ENCODE measurements at places on chromosomes 6 and 20. TPM values are rescaled to one million over a fixed set of nuclear protein-coding genes. Genes with fewer than 3 reads are reported as not detected.
A peak's percentile ranks its signal among the peaks of the same experiment; 100 is the strongest.

GRCh38 chr20:21812379-21812778, 106.9 kb downstream of the PAX1 start:
- H3K36me3 ChIP-seq, result no peaks in the 10 kb centered on the region
- no peak overlapping the region for H3K4me3 ChIP-seq
- no peak overlapping the region for H3K27ac ChIP-seq
- no peak for DNase-seq

ZSWIM1 gene
- 9.0 TPM for total RNA-seq

KATNA1 gene
- total RNA-seq, result 7.2 TPM

GRCh38 chr6:101544286-101544685, 150.8 kb downstream of the GRIK2 start:
- no peaks in the 10 kb centered on the region for H3K4me1 ChIP-seq
- no peak overlapping the region for H3K27ac ChIP-seq
- H3K4me3 ChIP-seq, result no peak overlapping the region

SLC22A3 gene
- total RNA-seq, result 37.7 TPM

TFAP2D gene
- not detected for total RNA-seq

ABHD16B gene
- not detected for total RNA-seq

DNA sequence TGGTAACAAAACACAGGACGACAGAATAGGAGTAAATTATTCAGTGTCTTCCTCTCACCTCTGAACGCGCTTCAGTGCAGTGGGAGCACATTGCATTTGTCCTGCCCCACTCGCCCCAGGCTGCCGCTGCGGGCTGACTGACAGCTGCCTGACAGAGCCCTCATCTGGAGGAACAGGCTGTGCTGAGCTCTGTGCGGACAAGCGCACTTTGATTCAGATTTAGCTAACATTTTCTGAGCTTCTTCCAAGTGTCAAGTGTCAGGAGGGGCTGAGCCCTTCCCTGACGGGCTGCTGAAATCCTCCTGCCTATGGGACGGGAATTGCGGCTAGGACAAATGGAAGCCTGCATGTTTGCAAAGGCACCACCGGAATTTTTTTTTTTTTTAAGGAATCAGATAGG, 383.0 kb upstream of the CDH4 start:
- H3K27me3 ChIP-seq, result no peaks in the 10 kb centered on the region
- H3K4me1 ChIP-seq, result no peaks in the 10 kb centered on the region
- no peak overlapping the region for H3K4me3 ChIP-seq
- DNase-seq, result peak; percentile 64

RNF5 gene
- total RNA-seq, result 64.1 TPM

- no peaks in the 10 kb centered on the region for H3K27me3 ChIP-seq
- H3K36me3 ChIP-seq, result peaks cover 6% of the 10 kb centered on the region
- H3K4me3 ChIP-seq, result no peak overlapping the region
- DNase-seq, result no peak
Observed at GRCh38 chr20:1173698-1174097, 11.1 kb downstream of the TMEM74B start.

ANKRD66 gene
- total RNA-seq, result 3.3 TPM

WFDC10B gene
- total RNA-seq, result not detected

- no peaks in the 10 kb centered on the region for H3K4me1 ChIP-seq
- no peak overlapping the region for H3K4me3 ChIP-seq
- no peaks in the 10 kb centered on the region for H3K36me3 ChIP-seq
Observed at GRCh38 chr6:14159090-14159489, 41.5 kb downstream of the CD83 start.

GRCh38 chr20:20734475-20734948, 22.1 kb upstream of the RALGAPA2 start:
- no peaks in the 10 kb centered on the region for H3K36me3 ChIP-seq
- no peak overlapping the region for H3K4me3 ChIP-seq
- DNase-seq, result no peak
- no peaks in the 10 kb centered on the region for H3K27me3 ChIP-seq
- H3K27ac ChIP-seq, result peak overlapping the region; percentile 49
- peaks cover 10% of the 10 kb centered on the region for H3K4me1 ChIP-seq

TSPO2 gene
- not detected for total RNA-seq

- peak overlapping the region; percentile 72 for H3K27ac ChIP-seq
- peaks cover 35% of the 10 kb centered on the region for H3K4me1 ChIP-seq
- H3K27me3 ChIP-seq, result no peaks in the 10 kb centered on the region
- no peak for DNase-seq
- H3K36me3 ChIP-seq, result no peaks in the 10 kb centered on the region
- H3K4me3 ChIP-seq, result no peak overlapping the region
Observed at GRCh38 chr6:139534472-139535115, 160.1 kb upstream of the CITED2 start.

DNA sequence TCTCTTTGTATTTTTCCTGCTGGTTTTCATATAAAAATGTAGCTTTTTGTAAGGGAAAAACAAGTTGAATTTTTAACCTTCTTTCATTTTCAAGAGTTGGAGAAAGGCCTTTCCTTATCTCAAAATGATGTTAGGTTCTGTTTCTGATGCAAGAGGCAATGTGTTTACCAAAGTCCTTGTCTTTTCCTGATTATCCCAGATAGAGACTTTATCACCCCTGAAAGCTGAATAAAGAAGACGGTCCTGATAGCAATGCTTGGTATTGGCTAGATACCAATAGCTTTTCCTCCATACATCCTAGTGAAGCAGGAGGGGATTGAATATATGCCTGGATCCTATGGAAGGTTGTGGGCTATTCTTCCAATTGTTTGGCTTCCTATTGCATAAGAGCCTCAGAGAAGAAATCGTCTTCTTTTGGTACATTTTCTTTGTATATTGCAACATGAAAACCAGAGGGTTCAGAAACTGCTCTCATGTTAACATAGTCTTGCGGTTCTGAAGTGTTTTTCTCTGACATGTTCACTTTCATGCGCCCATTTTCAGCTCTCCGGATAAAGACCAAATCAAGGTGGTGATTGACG, 5.5 kb downstream of the PNLDC1 start:
- H3K4me3 ChIP-seq, result no peak overlapping the region
- no peaks in the 10 kb centered on the region for H3K36me3 ChIP-seq
- H3K27ac ChIP-seq, result no peak overlapping the region
- H3K4me1 ChIP-seq, result peaks cover 4% of the 10 kb centered on the region
- no peaks in the 10 kb centered on the region for H3K27me3 ChIP-seq
- DNase-seq, result no peak

NAPB gene
- 11.9 TPM for total RNA-seq

DNA sequence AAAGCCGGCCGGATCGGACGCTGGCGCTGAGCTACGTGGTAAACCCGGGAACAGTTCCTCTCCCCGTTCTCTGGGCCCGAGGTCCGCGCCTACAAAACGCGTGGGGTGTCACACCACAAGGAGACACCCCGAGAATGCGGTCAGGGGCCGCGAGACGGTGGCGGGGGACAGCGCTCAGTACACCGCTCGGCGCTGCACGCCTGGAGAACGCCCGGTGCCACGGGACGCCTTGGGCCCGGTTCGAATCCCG, 670 bp downstream of the NCOA5 start:
- H3K36me3 ChIP-seq, result no peaks in the 10 kb centered on the region
- no peaks in the 10 kb centered on the region for H3K27me3 ChIP-seq
- H3K4me1 ChIP-seq, result peaks cover 50% of the 10 kb centered on the region

- H3K27me3 ChIP-seq, result no peaks in the 10 kb centered on the region
- H3K36me3 ChIP-seq, result no peaks in the 10 kb centered on the region
- DNase-seq, result peak; percentile 87
- peak overlapping the region; percentile 79 for H3K4me3 ChIP-seq
- peaks cover 32% of the 10 kb centered on the region for H3K4me1 ChIP-seq
- H3K27ac ChIP-seq, result peak overlapping the region; percentile 96
Observed at GRCh38 chr6:128519132-128519930, 1.1 kb downstream of the PTPRK start.

GRCh38 chr20:9301129-9302090, 213.0 kb upstream of the LAMP5 start:
- H3K4me1 ChIP-seq, result peaks cover 3% of the 10 kb centered on the region
- H3K27me3 ChIP-seq, result no peaks in the 10 kb centered on the region
- peak overlapping the region; percentile 65 for H3K27ac ChIP-seq

DNA sequence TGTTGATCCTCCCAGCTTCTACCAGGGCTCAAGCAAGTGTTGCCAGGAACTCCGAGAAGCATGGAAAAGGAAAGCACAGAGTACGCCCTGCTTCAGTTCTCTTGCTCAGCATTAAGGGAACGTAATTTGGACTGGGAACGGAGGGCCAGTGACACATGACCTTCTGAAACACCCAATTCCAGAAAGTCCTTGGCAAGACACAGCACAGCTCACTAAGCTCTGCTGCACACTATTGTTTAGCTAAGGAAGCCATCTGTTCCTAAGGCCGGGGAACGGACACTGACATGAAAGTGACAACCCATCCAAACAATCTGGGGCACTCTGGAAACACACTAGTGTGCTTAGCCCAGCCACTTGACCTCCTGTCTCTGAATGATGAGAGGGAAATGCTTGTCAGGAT, 56.9 kb upstream of the NXT1 start:
- H3K36me3 ChIP-seq, result no peaks in the 10 kb centered on the region
- H3K27ac ChIP-seq, result peak overlapping the region; percentile 70
- H3K4me3 ChIP-seq, result no peak overlapping the region
- no peaks in the 10 kb centered on the region for H3K27me3 ChIP-seq

GRCh38 chr6:167907837-167908681, 81.3 kb downstream of the AFDN start:
- no peaks in the 10 kb centered on the region for H3K27me3 ChIP-seq
- H3K27ac ChIP-seq, result no peak overlapping the region
- no peaks in the 10 kb centered on the region for H3K4me1 ChIP-seq

PTCRA gene
- not detected for total RNA-seq

SLCO4A1 gene
- total RNA-seq, result 44.5 TPM

GRCh38 chr6:111842271-111842822, 30.9 kb downstream of the FYN start:
- H3K4me3 ChIP-seq, result no peak overlapping the region
- H3K27me3 ChIP-seq, result no peaks in the 10 kb centered on the region
- no peaks in the 10 kb centered on the region for H3K36me3 ChIP-seq
- H3K4me1 ChIP-seq, result peaks cover 51% of the 10 kb centered on the region
- no peak for DNase-seq

KIAA1586 gene
- total RNA-seq, result 10.0 TPM

GRCh38 chr6:49453221-49453620, 9.8 kb downstream of the MMUT start:
- peaks cover 8% of the 10 kb centered on the region for H3K36me3 ChIP-seq
- no peak overlapping the region for H3K27ac ChIP-seq
- no peak overlapping the region for H3K4me3 ChIP-seq
- DNase-seq, result no peak
- H3K4me1 ChIP-seq, result no peaks in the 10 kb centered on the region

DNA sequence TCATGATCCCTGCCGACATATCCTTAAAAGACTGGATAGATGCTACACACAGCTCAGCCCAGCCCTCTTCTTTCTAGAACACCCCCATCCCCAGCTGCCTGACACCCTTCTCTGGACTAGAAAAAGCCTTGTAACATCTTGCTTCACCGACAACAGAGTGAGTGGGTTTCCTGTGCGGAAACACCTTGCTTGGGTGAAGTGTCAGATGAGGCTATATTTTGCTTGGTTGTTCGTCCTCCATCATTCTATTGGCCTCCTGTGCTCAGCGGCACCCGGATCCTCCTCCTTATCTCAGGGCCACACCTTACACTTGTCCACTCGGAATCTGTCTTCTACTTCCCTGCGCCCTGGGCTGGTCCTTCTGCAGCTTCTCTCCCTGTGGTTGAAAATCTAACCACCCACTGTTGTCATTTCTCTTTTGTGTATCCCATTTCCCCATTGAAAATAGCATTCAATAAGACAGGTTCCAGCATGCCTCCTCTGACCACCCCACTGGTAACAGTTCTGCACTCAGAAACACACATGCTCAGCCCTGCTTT, 101.3 kb upstream of the MLN start:
- no peak overlapping the region for H3K27ac ChIP-seq
- no peak overlapping the region for H3K4me3 ChIP-seq
- no peaks in the 10 kb centered on the region for H3K4me1 ChIP-seq

CRISP3 gene
- 0.81 TPM for total RNA-seq

DNA sequence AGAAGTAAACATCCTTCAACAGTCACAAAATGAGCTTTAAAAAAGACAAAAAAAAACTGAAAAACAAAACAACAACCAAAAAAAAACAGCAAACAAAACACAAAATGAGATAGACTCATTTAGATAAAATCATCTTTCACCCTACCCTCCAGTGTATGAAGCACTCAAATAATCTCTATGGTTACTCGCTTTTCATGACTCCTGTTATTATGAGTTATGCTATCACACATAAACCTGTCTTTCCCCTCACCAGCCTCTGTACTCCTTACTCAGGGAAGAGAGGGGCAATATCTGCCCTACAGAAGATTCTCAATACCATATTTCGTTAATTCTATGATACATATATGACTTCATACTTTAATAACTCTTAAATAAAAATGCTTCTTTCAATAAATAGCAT, 158.2 kb downstream of the TPBG start:
- H3K27ac ChIP-seq, result no peak overlapping the region
- H3K36me3 ChIP-seq, result no peaks in the 10 kb centered on the region
- DNase-seq, result no peak
- H3K27me3 ChIP-seq, result no peaks in the 10 kb centered on the region
- H3K4me1 ChIP-seq, result no peaks in the 10 kb centered on the region

GRCh38 chr6:111646942-111647341, 41.3 kb upstream of the TRAF3IP2 start:
- H3K36me3 ChIP-seq, result no peaks in the 10 kb centered on the region
- H3K4me1 ChIP-seq, result no peaks in the 10 kb centered on the region

GRCh38 chr6:95614094-95614493, 36.8 kb downstream of the MANEA start:
- no peaks in the 10 kb centered on the region for H3K36me3 ChIP-seq
- H3K4me1 ChIP-seq, result no peaks in the 10 kb centered on the region
- no peak for DNase-seq

GRCh38 chr6:149913085-149913484, 9.8 kb downstream of the RAET1G start:
- DNase-seq, result no peak
- H3K27me3 ChIP-seq, result no peaks in the 10 kb centered on the region
- no peaks in the 10 kb centered on the region for H3K36me3 ChIP-seq
- no peak overlapping the region for H3K27ac ChIP-seq

GRCh38 chr20:48401359-48401758, 426.4 kb downstream of the PREX1 start:
- no peaks in the 10 kb centered on the region for H3K4me1 ChIP-seq
- H3K27ac ChIP-seq, result no peak overlapping the region
- H3K27me3 ChIP-seq, result no peaks in the 10 kb centered on the region

DNA sequence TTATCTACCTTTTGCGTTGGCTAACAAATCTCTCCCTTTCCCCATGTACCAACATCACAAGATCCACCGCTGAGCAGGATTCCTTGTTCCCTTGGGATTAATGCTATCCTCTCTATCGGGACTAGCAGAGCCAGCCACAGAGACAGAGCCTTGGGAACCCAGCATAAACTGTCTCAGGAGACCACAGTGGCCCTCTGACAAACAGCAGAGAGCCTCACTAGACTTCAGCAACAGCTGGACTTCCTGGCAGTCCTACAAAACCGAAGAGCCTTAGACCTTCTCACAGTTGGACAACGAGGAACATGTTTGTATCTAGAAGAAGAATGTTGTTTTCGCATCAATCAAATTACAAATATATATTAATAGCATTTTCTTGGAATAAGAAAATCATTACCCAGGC, 39.6 kb upstream of the POU5F1 start:
- peaks cover 5% of the 10 kb centered on the region for H3K4me1 ChIP-seq
- DNase-seq, result no peak
- H3K4me3 ChIP-seq, result no peak overlapping the region
- H3K36me3 ChIP-seq, result no peaks in the 10 kb centered on the region

GRCh38 chr20:911882-912600, 4.1 kb downstream of the ANGPT4 start:
- H3K27me3 ChIP-seq, result no peaks in the 10 kb centered on the region
- H3K4me3 ChIP-seq, result no peak overlapping the region
- no peak overlapping the region for H3K27ac ChIP-seq
- peaks cover 3% of the 10 kb centered on the region for H3K4me1 ChIP-seq
- no peaks in the 10 kb centered on the region for H3K36me3 ChIP-seq

- H3K4me3 ChIP-seq, result no peak overlapping the region
- no peak for DNase-seq
Observed at GRCh38 chr20:62177307-62177706, 5.5 kb upstream of the MTG2 start.
